ENCODE measurements at places on chromosomes 1 and 21.
A peak's percentile ranks its signal among the peaks of the same experiment; 100 is the strongest.

DNA sequence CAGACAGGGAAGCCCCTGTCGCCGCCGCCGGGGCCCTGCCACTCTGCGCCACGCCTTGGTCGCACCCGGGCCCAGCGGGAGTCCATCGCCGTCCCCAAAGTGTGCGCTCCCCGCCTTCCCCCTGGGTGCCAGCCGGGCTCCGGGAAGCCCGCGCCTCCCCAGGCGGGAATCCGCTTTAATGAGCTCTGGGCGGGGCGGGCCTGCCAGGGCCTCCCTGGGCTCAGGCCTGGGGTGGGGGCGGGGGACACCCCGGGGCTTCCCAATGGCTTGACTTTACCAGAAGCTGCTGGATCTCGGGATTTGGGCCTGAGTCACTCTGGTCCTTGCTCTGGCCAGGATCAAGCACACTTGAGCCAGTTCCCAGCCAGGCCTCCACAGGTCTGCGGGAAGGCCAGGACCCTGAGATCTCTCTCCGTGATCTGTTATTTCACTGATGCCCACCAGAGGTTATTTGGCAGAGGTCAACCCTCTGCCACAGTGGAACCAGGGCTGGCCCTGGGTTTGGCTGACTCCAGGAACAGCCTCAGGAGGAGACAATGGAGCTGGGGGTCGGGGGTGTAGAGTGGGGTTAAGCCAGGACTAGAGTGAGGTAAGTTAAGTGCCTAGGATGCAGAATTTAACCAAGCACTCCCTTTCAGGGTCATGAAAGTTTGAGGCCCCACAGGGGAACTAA lies 178.4 kb upstream of the EDN2 start:
- H3K4me1 ChIP-seq: peaks cover 7% of the 10 kb centered on the region
- H3K4me3 ChIP-seq: peak overlapping the region; percentile 46
- DNase-seq: no peak
- peaks cover 6% of the 10 kb centered on the region for H3K27me3 ChIP-seq

GRCh38 chr1:157193702-157194391 lies 55.7 kb upstream of the ETV3 start:
- no peaks in the 10 kb centered on the region for H3K36me3 ChIP-seq
- H3K4me3 ChIP-seq: no peak overlapping the region
- DNase-seq: peak; percentile 61
- H3K4me1 ChIP-seq: no peaks in the 10 kb centered on the region
- peaks cover 17% of the 10 kb centered on the region for H3K27me3 ChIP-seq

- peak; percentile 58 for DNase-seq
- H3K4me3 ChIP-seq: no peak overlapping the region
- no peaks in the 10 kb centered on the region for H3K36me3 ChIP-seq
These were observed 52.9 kb downstream of the MPZL1 start for GRCh38 chr1:167774710-167775109.

GRCh38 chr1:31693231-31693630 lies 10.6 kb downstream of the COL16A1 start:
- peaks cover 13% of the 10 kb centered on the region for H3K4me1 ChIP-seq
- no peak overlapping the region for H3K4me3 ChIP-seq
- no peaks in the 10 kb centered on the region for H3K27me3 ChIP-seq
- H3K27ac ChIP-seq: no peak overlapping the region
- no peak for DNase-seq

- H3K36me3 ChIP-seq: peaks cover 3% of the 10 kb centered on the region
- H3K4me1 ChIP-seq: no peaks in the 10 kb centered on the region
- H3K27ac ChIP-seq: no peak overlapping the region
- no peak overlapping the region for H3K4me3 ChIP-seq
- DNase-seq: peak; percentile 16
- no peaks in the 10 kb centered on the region for H3K27me3 ChIP-seq
These were observed 32.7 kb downstream of the TM2D1 start for GRCh38 chr1:61692155-61692800.

- no peak overlapping the region for H3K27ac ChIP-seq
- H3K4me1 ChIP-seq: no peaks in the 10 kb centered on the region
- no peak for DNase-seq
- no peaks in the 10 kb centered on the region for H3K27me3 ChIP-seq
These were observed 23.9 kb downstream of the COL6A1 start for GRCh38 chr21:46005481-46005881.

- H3K4me3 ChIP-seq: no peak overlapping the region
- peaks cover 7% of the 10 kb centered on the region for H3K4me1 ChIP-seq
- H3K27me3 ChIP-seq: no peaks in the 10 kb centered on the region
- peak; percentile 82 for DNase-seq
- H3K36me3 ChIP-seq: no peaks in the 10 kb centered on the region
These were observed 93.9 kb downstream of the ADCY10 start for GRCh38 chr1:167819849-167820683.

- no peak overlapping the region for H3K27ac ChIP-seq
- no peaks in the 10 kb centered on the region for H3K36me3 ChIP-seq
- no peak overlapping the region for H3K4me3 ChIP-seq
- H3K27me3 ChIP-seq: no peaks in the 10 kb centered on the region
- DNase-seq: no peak
These were observed 412.3 kb upstream of the ADGRL2 start for GRCh38 chr1:81388435-81388834.

GRCh38 chr1:230909974-230910754 lies 41.8 kb upstream of the C1orf198 start:
- DNase-seq: no peak
- H3K36me3 ChIP-seq: peaks cover 2% of the 10 kb centered on the region
- no peak overlapping the region for H3K27ac ChIP-seq
- no peak overlapping the region for H3K4me3 ChIP-seq
- H3K4me1 ChIP-seq: peaks cover 6% of the 10 kb centered on the region
- no peaks in the 10 kb centered on the region for H3K27me3 ChIP-seq

GRCh38 chr1:96979304-96980268 lies 258.0 kb downstream of the PTBP2 start:
- H3K4me1 ChIP-seq: peaks cover 16% of the 10 kb centered on the region
- H3K4me3 ChIP-seq: no peak overlapping the region
- H3K27ac ChIP-seq: no peak overlapping the region
- no peak for DNase-seq
- H3K27me3 ChIP-seq: no peaks in the 10 kb centered on the region

- peaks cover 8% of the 10 kb centered on the region for H3K27me3 ChIP-seq
- no peak overlapping the region for H3K4me3 ChIP-seq
- DNase-seq: peak; percentile 71
- no peaks in the 10 kb centered on the region for H3K36me3 ChIP-seq
- H3K27ac ChIP-seq: no peak overlapping the region
These were observed 63.5 kb upstream of the SSX2IP start for GRCh38 chr1:84753516-84754385.

DNA sequence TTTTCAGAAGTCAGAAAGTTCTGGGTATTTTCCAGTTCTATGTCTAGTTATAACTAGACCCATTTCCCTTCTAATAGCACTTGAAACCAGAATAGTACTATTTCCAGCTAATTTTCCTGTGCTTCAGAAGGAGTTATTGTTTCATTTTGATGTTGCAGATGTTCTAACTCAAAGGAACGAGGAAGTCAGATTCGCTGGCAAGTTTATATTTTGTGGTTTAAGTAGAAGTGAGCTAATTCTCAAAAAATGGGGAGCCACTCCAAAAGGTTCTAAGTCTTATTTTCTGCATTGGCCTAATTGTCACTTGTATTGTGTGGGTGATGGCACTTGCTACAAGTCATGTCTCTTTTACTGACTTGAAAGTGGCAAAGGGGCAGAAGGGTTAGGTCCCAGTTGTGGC lies 18.1 kb downstream of the CCDC185 start:
- H3K36me3 ChIP-seq: no peaks in the 10 kb centered on the region
- H3K27me3 ChIP-seq: no peaks in the 10 kb centered on the region
- no peaks in the 10 kb centered on the region for H3K4me1 ChIP-seq
- no peak overlapping the region for H3K4me3 ChIP-seq
- H3K27ac ChIP-seq: no peak overlapping the region

GRCh38 chr21:33406493-33406892 lies 3.3 kb downstream of the IFNGR2 start:
- no peaks in the 10 kb centered on the region for H3K27me3 ChIP-seq
- H3K4me1 ChIP-seq: peaks cover 4% of the 10 kb centered on the region
- H3K36me3 ChIP-seq: no peaks in the 10 kb centered on the region
- no peak overlapping the region for H3K4me3 ChIP-seq
- no peak for DNase-seq

- H3K36me3 ChIP-seq: no peaks in the 10 kb centered on the region
- H3K27me3 ChIP-seq: peaks cover 8% of the 10 kb centered on the region
- no peak overlapping the region for H3K27ac ChIP-seq
- H3K4me1 ChIP-seq: no peaks in the 10 kb centered on the region
- peak overlapping the region; percentile 8 for H3K4me3 ChIP-seq
- peak; percentile 55 for DNase-seq
These were observed 68.3 kb upstream of the TARDBP start for GRCh38 chr1:10943991-10944730.

GRCh38 chr1:182249201-182249676 lies 142.4 kb downstream of the GLUL start:
- H3K4me3 ChIP-seq: no peak overlapping the region
- H3K4me1 ChIP-seq: no peaks in the 10 kb centered on the region
- DNase-seq: no peak
- no peak overlapping the region for H3K27ac ChIP-seq

GRCh38 chr1:9449976-9450696 lies 89.1 kb upstream of the SLC25A33 start:
- no peak for DNase-seq
- no peak overlapping the region for H3K27ac ChIP-seq
- H3K4me1 ChIP-seq: peaks cover 4% of the 10 kb centered on the region
- no peak overlapping the region for H3K4me3 ChIP-seq

DNA sequence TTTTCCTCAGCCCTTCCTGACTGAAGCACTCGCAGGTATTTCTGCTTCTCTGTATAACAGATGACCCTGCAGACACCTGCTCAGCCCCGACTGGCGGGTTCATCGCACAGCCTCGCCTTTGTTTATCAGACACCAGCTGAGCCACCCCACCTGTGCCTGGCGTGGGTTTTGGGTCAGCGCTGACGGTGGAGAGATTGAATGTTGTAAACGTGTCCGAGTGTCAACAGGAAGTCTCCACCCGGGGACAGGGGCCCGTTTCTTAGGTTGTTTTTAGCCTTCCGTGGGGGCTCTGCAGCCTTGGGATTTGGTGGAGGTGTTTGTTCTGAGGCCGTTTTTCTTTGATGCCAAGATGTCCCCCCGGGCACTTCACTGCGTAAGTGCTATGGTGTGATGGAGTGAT lies 60.1 kb downstream of the COL18A1 start:
- DNase-seq: no peak
- no peak overlapping the region for H3K27ac ChIP-seq
- peaks cover 12% of the 10 kb centered on the region for H3K36me3 ChIP-seq
- H3K4me1 ChIP-seq: peaks cover 16% of the 10 kb centered on the region

- H3K27ac ChIP-seq: no peak overlapping the region
- no peaks in the 10 kb centered on the region for H3K27me3 ChIP-seq
- H3K36me3 ChIP-seq: no peaks in the 10 kb centered on the region
- DNase-seq: no peak
These were observed 183.2 kb upstream of the VAMP3 start for GRCh38 chr1:7587773-7588456.

DNA sequence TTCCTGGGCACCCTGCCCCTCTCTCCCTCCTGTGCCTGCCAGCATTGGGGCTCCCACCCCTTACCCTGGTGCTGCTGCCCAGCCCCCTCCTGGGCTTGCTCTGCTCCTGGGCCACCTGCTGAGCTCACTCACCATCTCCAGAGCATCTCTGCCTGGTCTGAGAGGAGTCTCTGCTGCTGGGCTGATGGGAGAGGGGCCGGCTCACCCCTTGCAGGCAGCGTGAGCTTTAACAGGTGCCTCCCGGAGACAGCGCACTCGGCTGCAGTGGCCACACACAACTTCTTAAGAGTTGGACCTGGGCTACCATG lies 721.7 kb downstream of the MATN1 start:
- no peak overlapping the region for H3K27ac ChIP-seq
- no peak for DNase-seq
- no peaks in the 10 kb centered on the region for H3K27me3 ChIP-seq
- no peaks in the 10 kb centered on the region for H3K36me3 ChIP-seq
- H3K4me1 ChIP-seq: no peaks in the 10 kb centered on the region

DNA sequence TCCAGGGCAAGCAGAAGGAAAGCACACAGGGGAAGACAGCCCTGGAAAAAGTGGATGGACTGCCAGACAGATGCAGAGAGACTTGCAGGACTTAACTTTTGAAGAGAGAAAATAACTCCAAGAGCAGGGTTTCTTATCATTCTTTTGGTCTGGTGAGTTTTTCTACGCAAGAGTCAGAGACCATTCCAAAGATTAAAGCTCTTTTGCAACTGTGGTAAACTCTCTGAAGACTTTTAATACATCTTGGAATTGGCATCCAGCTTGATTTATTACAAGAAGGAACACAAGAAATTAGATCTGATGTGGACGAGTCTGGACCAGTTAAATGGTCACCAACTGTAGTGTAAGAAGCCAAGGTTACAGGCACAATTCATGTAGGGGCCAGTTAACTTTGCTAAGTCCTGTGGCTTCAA lies 153.4 kb downstream of the SIPA1L2 start:
- H3K27me3 ChIP-seq: no peaks in the 10 kb centered on the region
- H3K4me1 ChIP-seq: peaks cover 11% of the 10 kb centered on the region
- H3K27ac ChIP-seq: no peak overlapping the region
- no peak overlapping the region for H3K4me3 ChIP-seq
- H3K36me3 ChIP-seq: peaks cover 2% of the 10 kb centered on the region
- DNase-seq: no peak

GRCh38 chr1:110220324-110220723 lies 10.2 kb downstream of the KCNC4 start:
- no peaks in the 10 kb centered on the region for H3K36me3 ChIP-seq
- H3K27ac ChIP-seq: no peak overlapping the region
- no peak for DNase-seq
- H3K27me3 ChIP-seq: no peaks in the 10 kb centered on the region
- no peaks in the 10 kb centered on the region for H3K4me1 ChIP-seq

- no peaks in the 10 kb centered on the region for H3K36me3 ChIP-seq
- no peak for DNase-seq
- peaks cover 3% of the 10 kb centered on the region for H3K27me3 ChIP-seq
- H3K4me3 ChIP-seq: no peak overlapping the region
These were observed 65.2 kb upstream of the IFNLR1 start for GRCh38 chr1:24252185-24252780.

GRCh38 chr1:21299780-21300395 lies 9.6 kb upstream of the ECE1 start:
- H3K4me1 ChIP-seq: peaks cover 47% of the 10 kb centered on the region
- H3K4me3 ChIP-seq: no peak overlapping the region
- H3K27ac ChIP-seq: no peak overlapping the region
- H3K36me3 ChIP-seq: peaks cover 3% of the 10 kb centered on the region

GRCh38 chr1:31522556-31522845 lies 53.8 kb upstream of the TINAGL1 start:
- no peaks in the 10 kb centered on the region for H3K4me1 ChIP-seq
- DNase-seq: no peak
- peaks cover 7% of the 10 kb centered on the region for H3K27me3 ChIP-seq
- no peaks in the 10 kb centered on the region for H3K36me3 ChIP-seq
- H3K4me3 ChIP-seq: no peak overlapping the region
- H3K27ac ChIP-seq: no peak overlapping the region

DNA sequence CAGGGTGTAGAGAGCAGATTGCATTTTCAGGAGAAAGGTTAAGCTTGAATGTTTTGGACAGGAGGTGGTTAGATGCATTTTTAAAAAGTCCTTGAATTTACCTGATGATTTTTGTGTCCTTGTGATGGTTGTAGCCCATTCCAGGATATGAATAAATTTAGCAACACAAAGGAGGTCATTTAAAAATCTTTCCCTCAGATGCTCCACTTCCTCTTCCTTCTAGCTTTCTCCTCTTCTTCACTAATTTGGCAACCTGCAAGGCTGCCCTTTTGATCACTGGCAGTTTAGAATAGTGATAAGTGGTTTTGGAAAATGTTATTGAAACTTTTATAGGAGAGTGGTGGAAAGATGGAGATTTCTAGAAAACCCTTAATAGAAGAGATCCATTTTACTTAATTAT lies 124.0 kb downstream of the LMO4 start:
- H3K36me3 ChIP-seq: no peaks in the 10 kb centered on the region
- no peaks in the 10 kb centered on the region for H3K4me1 ChIP-seq
- H3K27me3 ChIP-seq: no peaks in the 10 kb centered on the region
